ENCODE measurements at places on chromosomes 7 and 10.

GRCh38 chr7:144388950-144389349 lies 14.5 kb downstream of the NOBOX start:
- no peak for DNase-seq

- no peak for DNase-seq
These were observed 364.6 kb downstream of the PAXIP1 start for GRCh38 chr7:154638286-154638685.

- DNase-seq, result no peak
These were observed 674 bp upstream of the OSBPL3 start for GRCh38 chr7:24980534-24981170.

DNA sequence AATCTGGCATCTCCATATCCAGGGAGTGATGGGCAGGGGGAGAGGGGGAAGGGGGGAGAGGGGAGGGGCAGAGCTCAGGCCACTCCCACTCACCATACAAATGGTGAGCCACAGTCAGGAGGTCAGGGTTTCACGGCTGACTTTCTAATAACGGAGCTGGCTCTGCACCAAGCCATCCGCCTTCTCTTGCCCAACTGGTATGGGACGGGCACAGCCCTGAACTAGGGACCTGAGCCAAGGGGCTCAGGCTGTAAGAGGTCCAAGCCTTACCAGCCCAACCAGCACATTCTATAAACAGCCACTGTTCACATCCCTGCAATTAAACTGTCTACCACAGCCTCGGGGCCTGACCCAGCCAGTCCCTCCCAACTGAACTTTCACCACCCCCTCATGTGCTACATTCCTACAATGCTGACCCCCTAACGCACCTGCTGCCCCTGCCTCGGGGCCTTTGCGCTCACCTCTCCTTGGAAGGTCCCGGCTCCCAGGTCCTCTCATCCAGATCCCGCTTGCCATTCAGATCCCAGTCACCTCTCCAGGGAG lies 32.5 kb downstream of the RGS10 start:
- DNase-seq, result no peak

- DNase-seq, result no peak
These were observed 257.9 kb downstream of the AHR start for GRCh38 chr7:17556247-17556956.

DNA sequence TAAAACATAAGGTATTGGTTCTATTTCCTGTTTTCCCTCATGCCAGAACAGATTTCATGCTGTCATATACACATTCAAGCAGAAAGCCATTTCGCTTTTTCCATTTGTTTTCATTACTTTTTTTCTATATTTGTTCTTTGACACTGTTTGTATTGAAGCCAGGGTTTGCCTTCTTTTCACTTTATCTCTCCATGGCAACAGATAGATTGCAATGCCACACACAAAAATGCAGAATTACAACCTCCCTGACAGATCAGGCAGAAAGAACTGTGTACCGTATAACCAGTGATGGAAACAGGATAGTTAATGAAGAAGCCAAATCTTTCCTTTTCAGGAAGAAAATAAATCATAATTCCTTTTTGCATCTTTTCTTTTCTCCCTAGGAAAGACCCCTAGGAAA lies 103.0 kb upstream of the PCGF5 start:
- DNase-seq, result no peak

- no peak for DNase-seq
These were observed 10.6 kb downstream of the CPED1 start for GRCh38 chr7:120998996-120999565.

Measured in AG09309 (cell line).